ENCODE measurements at places on chromosomes 16 and 17.

DNA sequence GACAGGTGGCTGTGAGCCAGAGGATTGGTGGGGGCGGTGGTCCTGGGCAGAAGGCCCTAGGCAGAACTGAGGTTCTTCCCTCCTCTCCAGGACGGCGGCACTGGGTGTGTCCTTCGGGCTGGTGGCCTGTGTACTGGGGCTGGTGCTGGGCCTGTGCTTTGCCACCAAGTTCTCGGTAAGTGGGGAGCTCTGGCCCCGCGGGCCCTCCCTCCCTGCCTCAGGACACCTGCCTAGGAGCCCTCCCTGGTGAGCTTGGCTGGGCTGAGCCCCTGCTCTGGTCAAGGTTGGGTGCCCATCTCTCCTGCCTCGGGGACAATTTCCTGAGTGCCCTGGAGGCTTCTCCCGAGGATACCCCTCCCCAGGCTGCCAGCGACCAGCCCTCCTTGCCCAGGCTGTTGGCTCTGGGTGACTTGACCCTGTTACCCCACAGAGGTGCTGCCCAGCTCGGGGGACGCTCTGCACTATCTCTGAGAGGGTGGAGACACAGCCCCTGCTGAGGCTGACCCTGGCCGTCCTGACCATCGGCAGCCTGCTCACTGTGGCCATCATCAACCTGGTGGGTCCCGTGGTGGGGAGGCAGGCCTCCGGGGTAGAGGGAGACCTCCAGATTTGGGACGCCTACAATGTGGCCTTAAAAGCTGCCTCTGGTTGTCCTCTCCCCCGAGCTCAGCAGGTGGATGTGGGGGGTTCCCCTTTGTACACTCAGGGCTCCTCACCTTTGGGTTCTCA is 42.0 kb downstream of the ADCY7 start:
- no peak for DNase-seq

DNA sequence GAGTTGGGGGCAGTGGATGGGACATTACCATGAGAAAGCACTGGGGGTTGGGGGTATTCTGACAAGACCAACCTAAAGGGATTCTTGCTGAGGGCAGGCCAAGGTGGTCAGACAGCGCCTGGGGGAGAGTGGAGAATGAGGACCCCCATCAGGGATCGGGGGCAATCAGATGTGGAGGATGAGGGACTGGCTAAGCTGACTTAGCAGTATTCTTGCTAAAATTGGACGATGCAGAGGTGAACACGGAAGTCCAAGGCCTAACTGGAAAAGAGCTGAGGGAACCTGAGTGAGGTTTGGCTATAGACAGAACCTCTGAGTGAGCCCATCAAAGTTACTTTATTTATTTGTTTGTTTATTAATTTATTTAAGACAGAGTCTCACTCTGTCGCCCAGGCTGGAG is 9.2 kb downstream of the QPRT start:
- no peak for DNase-seq

DNA sequence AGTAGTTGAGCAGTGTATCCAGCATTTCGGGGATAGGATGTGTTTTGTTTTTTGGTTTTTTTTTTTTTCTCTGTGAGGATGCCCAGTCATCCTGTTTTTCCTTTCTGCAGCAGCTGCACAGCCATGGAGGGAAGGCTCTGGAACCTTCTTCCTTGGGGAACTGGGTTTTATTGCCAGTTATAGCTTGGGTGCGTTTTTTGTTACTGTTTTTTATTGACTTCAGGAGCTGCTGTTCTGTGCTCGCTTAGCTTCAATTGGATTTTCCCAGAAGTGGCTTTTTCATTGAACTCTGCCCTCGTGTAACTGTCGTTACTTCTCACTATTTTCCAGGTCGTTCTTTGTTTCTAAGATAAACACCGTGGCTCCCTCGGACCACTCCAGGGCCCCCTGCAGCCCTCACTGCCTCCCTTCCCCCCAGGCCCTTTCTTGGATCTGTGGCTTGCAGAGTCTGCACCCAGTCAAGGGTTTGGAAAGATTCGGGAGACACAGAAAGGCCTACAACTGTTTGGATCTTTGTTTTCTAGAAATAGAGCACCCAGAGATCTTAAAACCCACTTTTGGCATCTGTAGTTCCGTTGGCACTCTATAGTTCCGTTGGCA is 119.7 kb upstream of the CACNG5 start:
- no peak for DNase-seq

DNA sequence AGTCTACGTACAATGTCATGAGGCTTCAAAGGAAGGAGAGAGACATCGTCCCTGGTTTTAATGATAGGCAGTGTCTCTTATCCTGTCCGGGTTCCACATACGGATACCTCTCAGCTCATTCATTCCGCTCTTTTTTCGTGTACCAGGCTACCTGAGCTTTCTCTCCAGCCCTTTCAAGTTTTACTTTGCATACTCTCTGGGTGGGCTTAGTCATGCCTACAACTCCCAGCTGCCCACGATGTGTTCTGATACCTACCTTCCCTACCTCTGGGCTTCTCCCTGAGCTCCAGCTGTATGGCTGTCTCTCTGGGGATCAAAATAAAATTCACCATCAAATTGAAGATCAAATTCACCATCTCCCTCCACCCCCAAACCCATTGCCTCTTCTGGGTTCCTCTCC is 354.0 kb upstream of the EEF2KMT start:
- DNase-seq: no peak

DNA sequence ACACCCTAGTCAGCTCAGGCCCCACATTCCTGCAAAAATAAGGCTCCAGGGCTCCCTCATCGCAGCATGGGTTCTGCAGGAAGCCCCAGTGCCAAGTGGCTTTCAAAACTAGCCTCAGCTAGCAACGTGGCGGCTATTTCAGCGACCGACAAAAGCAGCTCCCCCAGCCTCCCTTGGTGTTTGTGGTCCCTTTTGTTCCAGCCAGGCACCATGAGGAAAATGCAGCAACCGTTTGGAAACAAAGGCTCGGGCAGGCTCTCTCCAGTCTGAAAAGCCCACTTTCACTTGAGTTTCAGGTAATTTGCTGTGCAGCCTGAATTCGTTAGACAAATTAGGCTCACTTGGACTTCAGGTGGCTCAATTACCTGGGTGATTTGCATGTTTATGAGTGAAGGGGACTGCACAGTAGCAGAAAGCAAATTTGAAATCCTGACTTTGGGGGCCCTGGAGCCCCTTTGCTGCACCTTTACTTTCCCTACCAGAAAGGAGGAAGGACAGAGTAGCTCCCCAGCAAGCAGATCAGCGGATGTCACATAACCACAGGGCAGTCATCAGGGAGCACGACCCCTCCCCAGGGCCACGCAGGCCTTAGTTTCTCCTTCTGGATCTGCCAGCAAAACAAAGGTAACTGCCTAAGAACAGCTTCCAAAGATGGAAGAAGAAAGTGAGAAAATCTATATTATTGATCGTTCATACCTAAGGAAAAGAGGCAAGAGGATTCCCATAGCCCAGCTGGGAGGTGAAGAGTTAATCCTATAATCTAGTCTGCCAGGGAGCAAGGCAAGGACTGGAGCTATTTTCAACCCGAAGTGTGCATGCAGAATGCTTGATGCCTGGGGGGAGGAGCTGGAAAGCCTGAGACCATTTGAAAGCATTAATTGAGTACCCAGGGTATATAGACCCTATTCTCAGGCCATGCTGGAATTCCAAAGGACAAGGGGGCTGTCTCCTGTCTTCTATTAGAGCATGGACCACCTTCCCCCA is 143.1 kb upstream of the SDK2 start:
- DNase-seq: no peak

- no peak for DNase-seq
Observed at GRCh38 chr17:64739316-64740058, 77.4 kb upstream of the SMURF2 start.

DNA sequence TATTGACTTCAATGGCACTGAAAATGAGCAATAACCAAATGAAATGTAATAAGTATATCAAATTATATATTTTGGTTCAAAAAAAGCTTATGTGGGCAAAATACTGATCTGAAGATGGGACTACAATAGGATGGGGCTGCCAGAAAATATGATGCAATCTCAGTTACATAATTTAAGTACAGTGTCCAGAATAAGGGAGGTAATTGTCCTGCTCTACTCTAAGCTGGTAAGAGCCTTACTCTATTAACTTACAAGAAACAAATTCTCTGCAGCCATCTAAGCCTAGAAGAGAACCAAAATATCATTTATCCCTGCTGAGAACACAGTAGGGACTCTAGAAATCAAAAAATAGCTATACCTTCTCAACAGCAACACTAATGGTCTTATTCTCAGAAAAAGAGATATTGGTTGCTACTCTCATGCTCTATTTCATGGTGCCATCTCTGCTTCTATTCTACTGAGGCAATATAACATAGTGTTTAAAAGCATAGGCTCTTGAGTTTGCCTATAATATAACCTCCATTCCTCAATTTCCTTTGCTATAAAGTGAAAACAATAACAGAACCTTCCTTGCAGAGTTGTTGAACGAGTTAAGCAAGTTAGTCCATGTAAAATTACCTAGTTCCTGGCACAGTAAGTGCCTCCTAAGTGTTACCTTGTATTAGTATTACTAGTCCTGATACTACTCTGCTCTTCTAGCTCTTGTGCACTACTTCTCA is 19.9 kb downstream of the NQO1 start:
- no peak for DNase-seq

DNA sequence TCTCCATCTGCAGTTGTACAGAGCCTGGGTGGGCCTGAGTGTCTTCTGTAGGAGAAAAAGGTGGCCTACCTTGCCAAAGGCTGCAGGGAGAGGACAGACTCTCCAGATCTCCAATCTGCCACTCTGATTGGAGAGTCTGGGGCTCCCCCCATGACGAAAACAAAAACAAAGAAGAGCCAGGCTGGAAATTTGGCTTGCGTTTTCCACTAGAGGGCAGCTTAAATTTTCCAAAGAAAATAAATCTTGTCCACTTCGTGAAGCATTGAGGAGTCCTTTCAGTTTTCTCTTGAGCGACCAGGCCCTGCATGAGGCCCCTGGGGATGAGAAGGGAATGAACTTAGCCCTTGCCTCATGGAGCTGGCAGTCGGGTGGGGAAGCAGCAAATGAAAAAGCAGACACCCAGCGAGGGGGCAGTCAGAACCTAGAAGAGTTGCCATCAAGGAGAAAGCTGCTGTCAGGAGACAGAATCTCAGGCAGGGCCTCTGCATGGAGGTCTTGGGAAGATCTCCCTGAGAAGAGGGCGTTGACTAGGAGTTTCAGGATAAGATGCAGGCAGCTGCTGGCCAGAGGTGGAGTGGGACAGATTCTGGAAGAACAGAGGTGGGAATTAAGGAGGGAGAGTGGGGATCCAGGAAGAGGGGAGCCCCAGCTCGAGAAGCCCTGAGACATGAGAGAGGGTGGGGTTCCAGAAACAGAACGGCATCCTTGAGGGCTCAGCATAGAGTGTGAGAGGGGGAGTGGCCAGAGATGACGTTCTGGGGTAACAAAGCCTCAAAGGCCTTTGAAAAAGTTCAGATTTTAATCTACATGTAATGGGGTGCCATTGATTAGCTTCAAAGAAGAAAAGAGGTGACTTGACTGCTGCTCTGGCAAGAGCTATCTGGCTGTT is 8.4 kb upstream of the SHCBP1 start:
- DNase-seq: no peak

DNA sequence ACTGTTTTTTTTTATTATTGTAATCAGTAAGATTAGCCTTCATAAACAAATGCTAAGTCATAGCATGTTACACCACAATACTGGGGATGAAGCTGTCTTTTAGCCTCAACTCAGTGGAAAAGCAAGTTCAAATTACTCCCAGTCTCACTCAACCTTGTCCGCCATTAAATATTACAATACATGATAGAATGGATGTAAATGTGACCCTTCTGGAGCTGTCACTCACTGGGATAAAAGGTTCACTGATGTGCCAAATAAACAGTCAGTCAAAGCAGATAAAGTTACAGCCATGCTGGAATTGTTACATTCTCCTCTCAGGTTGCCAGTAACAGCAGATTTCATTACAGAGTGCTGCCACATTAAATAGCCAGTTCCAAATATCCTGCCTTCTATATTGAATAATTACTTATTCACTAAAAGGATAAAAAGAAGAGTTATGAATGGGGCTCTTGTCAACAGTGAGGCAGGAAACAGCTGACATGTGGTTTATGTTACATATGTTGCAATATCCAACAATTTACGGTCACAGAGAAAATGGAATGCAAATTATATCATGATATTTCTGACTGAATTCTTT is 53.4 kb downstream of the BRIP1 start:
- DNase-seq: no peak

- DNase-seq: no peak
Observed at GRCh38 chr17:42394838-42395237, 6.6 kb upstream of the STAT3 start.

GRCh38 chr16:52469091-52469490 is 77.9 kb downstream of the TOX3 start:
- no peak for DNase-seq

DNA sequence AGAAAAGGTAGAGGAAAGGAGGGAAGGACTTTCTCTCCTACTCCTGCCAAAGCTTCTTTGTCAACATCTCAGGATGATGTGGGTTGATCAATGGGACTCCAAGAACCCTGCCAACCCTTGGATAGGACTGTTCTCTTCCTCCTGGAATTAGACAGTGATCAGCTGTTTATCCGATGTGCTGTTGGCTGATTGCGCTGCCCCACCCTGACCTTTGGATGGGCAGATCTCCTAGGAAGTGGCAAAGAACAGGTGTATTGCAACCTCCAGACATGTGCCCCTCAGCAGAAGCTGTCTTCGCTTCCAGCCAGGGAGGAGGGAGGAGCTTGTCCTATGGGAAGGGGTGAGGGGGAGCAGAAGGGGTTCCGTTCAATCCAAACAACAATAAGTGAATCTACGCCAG is 30.5 kb downstream of the SLC5A11 start:
- DNase-seq: no peak

GRCh38 chr16:4972938-4973587 is 14.9 kb downstream of the SEC14L5 start:
- DNase-seq: no peak

GRCh38 chr17:16584273-16584995 is 15.4 kb upstream of the ZNF287 start:
- DNase-seq: peak; percentile 3

- no peak for DNase-seq
Observed at GRCh38 chr17:1577182-1577581, 14.6 kb upstream of the PITPNA start.

- DNase-seq: no peak
Observed at GRCh38 chr17:40023590-40024292, 8.5 kb downstream of the CSF3 start.

DNA sequence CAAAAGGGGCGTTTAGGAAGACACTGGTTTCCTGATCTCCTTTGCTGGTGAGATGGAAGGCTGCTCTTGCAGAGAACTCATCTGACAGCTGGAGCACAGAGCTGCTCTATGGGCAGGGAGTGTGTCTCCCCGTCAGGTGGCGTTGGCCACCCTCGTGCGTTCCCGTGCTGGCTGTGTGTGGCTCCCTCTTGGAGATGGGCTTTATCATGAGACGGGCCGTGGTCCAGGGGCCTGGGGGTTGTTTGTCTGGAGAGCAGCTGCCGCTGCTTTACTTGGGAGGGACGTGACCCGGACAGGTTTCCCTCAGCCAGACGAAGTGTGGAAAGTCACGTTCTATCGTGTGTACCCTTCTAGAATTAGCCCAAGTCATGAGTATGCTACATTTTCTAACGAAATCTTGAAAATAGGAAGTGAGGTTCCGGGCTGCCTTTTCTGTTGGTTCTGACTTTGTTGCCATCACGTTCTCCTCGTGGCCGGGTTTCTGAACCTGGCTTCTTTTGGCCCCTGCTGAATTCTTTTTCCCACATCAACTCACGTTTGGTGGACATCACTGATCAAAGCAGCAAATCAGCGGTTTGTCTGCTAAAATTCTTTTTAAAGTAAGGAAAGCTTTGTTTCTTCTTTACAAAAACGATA is 105.6 kb upstream of the CHMP6 start:
- no peak for DNase-seq

- DNase-seq: no peak
Observed at GRCh38 chr17:28319598-28319935, 567 bp downstream of the TMEM97 start.

Data from epithelial cell of proximal tubule (primary cell).